GF-D8 (cell line): ENCODE measurements at places on chromosomes 3 and 15.

DNA sequence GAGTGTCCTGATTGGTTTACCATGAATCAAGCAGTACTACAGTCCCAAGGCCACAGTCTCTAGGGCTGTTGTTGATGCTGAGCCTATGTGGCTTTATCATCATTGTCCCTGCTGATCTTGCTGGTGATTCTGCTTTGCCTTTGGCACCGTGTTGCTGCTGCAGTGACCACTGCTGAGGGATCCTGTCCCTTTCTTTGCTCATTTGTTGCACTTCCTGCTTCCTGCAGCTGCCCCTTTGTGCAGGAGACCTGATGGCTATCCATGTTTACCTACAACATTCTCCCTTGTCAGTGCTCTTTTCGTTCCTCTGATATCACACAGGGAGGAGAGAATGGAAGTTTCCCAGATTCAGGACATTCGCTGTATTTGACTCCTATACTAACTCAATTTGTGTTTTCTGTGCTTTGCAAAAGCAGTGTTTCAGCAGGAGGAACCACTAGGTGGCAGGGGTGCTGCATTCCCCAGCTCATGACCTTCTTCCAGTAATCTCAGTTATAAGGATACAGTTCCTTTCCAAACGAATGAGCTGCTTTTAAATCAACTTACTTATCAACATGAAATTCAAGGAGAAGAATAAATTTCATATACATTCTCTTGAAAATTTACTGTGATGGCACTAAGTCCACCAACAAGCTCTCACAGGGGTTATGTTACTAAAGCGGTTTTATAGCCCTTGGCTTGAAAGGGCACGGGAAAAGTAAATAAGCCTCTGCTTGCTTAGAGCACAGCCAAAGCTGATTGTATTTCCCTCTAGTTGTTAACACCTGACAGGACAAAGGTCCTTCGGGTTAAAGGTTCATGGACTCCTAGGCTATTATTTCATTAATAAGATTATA lies 9.7 kb upstream of the THUMPD3 start:
- peak; percentile 33 for DNase-seq

GRCh38 chr3:66492672-66493071 lies 8.2 kb downstream of the LRIG1 start:
- no peak for DNase-seq

DNA sequence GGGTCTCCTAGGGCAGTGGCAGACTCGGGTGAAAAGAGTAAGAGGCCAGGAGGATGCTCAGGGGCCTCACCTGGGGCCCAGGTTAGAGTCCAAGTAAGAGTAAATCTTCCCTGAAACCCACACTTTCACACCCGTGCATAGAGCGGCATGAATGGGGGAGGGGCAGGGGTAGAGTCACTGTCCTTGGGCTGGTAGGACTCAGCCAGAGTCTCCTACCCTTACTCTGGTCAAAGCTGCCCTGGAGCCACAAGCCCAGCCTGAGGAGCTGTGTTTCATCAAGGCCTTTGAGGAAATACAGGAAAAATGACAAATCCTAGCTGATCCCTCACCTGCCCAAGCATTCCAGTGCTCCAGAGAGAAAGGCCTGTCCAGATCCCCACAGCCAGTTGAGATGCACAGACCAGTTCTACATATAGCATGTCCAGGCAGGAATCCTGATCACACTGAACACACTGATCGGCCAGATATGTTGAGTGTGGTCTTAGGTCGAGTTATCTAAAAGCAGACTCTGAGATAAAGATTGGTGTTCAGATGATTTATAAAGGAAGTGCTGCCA lies 16.7 kb upstream of the CTNNB1 start:
- no peak for DNase-seq

- no peak for DNase-seq
Observed at GRCh38 chr3:124993466-124993865, 58.9 kb upstream of the MUC13 start.

DNA sequence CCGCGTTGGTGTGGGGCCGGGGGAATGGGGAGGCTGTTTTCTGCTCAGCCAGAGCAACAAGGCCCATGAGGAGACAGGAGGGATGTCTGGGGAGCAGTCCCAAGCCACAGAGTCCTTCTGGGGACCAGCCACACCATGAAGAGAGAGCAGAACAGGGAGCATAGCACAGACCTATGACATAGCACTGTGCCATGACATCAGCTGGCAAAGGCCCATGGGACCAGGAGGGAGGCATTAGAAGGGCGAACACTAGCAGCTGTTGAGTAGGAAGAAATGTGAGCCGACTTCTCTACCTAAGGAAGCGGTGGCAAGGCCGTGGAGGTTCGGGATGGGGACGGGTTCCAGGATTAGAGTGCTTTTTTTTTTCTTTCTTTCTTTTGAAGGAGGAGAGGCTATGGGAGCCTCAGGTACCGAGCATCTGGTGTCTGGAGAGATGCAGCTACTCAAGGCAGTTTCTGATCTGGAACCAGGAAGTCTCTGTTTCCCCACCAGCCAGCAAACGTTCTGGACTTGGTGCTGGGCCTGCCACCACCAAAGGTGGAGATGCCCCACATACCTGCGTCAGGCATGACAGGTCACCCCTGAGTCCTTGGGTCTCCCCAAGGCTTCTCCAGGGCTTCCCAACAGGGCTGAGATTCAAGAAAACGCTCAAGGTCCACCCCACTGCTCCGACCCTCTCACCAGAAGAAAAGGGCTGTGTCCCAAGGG lies 77.3 kb upstream of the CGNL1 start:
- no peak for DNase-seq

- DNase-seq, result no peak
Observed at GRCh38 chr3:140570602-140571001, 107.3 kb upstream of the TRIM42 start.

GRCh38 chr3:63798949-63799348 lies 20.1 kb upstream of the C3orf49 start:
- DNase-seq, result no peak

GRCh38 chr3:23888617-23889228 lies 28.1 kb downstream of the NKIRAS1 start:
- DNase-seq, result no peak

GRCh38 chr3:85584779-85585356 lies 626.1 kb downstream of the CADM2 start:
- DNase-seq, result peak; percentile 12
